Esophagus squamous epithelium (tissue), 5 donors: ENCODE measurements at places on chromosomes 11 and 22.

DNA sequence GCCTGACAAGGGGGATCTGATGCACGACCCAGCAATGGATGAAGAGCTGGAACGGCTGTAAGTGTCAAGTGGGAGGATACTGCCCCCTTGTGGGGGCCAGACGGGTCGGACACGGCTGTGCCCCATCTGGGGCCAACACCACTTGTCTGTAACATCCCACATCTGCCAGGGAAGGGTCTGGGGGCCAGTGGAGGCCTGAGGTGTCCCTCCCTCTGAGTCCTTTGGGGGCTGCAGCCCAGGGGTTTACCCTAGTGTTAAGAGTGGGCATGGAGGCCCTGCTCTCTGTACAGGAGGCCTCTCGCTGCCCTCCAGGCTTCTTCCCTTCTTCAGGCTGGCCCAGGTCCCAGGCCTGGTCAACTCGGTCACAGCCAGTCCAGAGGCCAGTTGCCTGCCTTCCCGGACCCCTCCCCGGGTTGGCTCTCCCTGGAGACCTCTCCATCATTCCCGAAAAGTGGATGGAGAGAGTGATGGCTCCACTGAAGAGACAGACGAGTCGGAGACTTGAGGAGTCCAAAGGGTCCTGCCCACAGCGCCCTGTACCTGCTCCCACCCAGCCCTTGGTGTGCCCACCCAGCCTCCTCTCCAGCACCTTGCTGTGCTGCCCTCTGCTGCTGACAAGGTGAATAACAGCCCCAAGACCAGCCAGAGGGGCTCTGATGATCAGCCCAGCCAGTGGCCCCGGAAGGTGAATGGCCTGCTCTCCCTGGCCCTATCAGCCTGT lies 15.4 kb downstream of the ARFGAP2 start:
- no peak for DNase-seq
- H3K27ac ChIP-seq, result no peak overlapping the region
- peaks cover 24% of the 10 kb centered on the region for H3K36me3 ChIP-seq
- H3K27me3 ChIP-seq, result no peaks in the 10 kb centered on the region

GRCh38 chr11:42271306-42271705 lies 811.9 kb upstream of the LRRC4C start:
- H3K27me3 ChIP-seq, result no peaks in the 10 kb centered on the region
- H3K36me3 ChIP-seq, result no peaks in the 10 kb centered on the region
- no peak overlapping the region for H3K27ac ChIP-seq
- H3K4me1 ChIP-seq, result no peaks in the 10 kb centered on the region

DNA sequence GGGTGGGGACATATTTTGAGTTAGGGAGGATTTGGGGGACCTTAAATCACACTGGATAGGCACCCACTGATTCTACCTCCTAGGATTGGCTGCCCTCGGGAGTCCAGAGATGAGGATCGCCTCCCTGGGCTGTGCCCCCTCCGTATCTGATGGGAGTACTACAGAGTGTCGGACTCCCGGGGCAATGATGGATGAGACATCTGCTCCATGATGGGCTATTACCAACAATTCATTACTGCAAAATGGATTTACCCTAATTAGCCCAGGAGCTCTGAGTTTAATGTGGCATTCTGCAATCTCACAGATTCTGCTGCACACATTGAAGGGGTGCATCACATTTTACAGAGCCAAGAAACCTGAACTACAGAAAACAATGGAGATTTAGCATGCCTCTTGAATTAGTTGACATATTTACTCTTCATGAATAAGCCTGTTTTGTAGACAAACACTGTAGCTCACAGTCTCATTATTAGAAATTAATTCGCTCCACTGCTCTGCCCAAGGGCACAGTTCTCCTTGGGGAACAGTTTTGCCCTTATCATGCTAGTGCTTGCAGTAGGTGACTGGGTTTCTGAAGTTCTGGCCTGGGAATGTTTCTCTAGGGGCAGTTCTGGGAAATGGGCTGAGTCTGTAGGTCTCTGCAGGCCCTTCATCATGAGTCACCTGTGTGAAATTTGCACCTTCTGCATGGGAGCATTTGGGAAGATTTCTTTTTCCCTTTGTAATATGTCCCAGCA lies 217.1 kb upstream of the PLET1 start:
- DNase-seq, result no peak
- H3K27me3 ChIP-seq, result no peaks in the 10 kb centered on the region
- no peaks in the 10 kb centered on the region for H3K36me3 ChIP-seq
- peaks cover 5% of the 10 kb centered on the region for H3K4me1 ChIP-seq

- no peaks in the 10 kb centered on the region for H3K36me3 ChIP-seq
- H3K27ac ChIP-seq, result no peak overlapping the region
- H3K4me1 ChIP-seq, result peaks cover 12% of the 10 kb centered on the region
These were observed 10.5 kb downstream of the CHST1 start for GRCh38 chr11:45655012-45655283.

DNA sequence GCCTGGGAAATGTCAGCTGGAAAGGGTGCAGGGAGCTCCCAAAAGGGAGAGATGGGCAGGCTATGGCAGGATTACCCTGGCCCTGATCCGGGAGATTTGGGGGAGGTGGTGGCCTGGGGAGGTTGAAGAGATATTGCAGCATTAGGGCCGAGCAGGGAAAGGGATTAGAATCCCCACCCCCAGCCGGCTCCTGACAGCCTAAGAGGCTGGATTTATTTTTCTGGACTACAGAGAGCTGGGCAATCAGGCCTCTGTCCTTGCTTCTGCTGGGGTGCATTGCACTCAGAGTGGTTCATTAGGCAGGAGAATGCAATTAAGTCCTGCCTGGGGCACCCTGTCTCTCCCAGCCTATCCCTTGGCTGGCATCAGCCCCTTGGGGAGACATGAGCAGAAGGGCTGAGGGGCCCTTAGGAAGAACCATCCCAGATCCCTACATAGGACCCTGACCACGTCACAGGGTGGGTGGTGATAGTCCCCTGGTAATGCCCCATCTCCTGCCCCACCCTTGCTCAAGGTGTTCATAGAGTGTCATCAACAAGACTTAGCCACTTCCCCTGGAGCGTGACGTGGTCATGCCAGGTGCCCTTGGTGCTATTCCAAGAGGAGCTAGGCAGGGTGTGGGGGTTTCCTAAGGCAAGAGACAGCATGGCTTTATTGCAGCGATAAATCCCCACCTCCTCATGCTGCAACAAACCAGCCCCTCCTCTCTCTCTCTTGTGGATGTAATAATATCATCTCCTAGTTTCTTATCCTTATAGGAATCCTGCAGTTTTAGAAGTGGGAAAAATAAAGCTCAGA lies 38.4 kb upstream of the KLHL35 start:
- no peaks in the 10 kb centered on the region for H3K36me3 ChIP-seq
- H3K4me3 ChIP-seq, result no peak overlapping the region
- H3K4me1 ChIP-seq, result peaks cover 9% of the 10 kb centered on the region

- no peak overlapping the region for H3K4me3 ChIP-seq
- H3K27ac ChIP-seq, result no peak overlapping the region
- H3K4me1 ChIP-seq, result no peaks in the 10 kb centered on the region
- H3K36me3 ChIP-seq, result no peaks in the 10 kb centered on the region
- no peak for DNase-seq
These were observed 15.7 kb upstream of the MTMR3 start for GRCh38 chr22:29867260-29867659.

GRCh38 chr11:116931206-116931953 lies 94.0 kb upstream of the APOA1 start:
- peak overlapping the region; percentile 0 for H3K27ac ChIP-seq
- H3K36me3 ChIP-seq, result no peaks in the 10 kb centered on the region
- H3K4me1 ChIP-seq, result no peaks in the 10 kb centered on the region
- DNase-seq, result no peak
- no peaks in the 10 kb centered on the region for H3K27me3 ChIP-seq
- H3K4me3 ChIP-seq, result no peak overlapping the region

- DNase-seq, result no peak
- H3K27me3 ChIP-seq, result peaks cover 62% of the 10 kb centered on the region
- peaks cover 26% of the 10 kb centered on the region for H3K36me3 ChIP-seq
These were observed at the start of gene ESAM for GRCh38 chr11:124762105-124762623. ESAM (minus strand) TSS chr11:124762290; CDS start chr11:124762154, 136 bp downstream.

DNA sequence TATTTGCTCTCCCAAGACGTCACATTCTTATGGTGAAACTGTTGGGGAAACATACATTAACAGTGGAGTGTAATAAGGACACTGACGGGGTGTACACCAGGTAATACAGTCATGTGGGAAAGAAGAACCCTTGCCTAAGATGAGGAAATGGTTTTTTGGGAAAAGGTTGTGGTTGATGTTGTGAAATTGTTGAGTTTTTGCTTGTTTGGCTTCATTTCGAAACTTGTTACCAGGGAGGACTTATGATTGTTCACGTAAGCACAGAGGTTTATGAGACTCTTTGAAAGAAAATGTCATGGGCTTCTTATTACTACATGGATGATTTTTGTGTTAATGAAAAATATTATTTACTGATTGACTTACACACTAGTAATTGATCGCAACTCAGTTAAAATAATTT lies 16.8 kb downstream of the ANO3 start:
- no peak overlapping the region for H3K4me3 ChIP-seq
- no peaks in the 10 kb centered on the region for H3K36me3 ChIP-seq
- no peak overlapping the region for H3K27ac ChIP-seq
- no peak for DNase-seq
- no peaks in the 10 kb centered on the region for H3K27me3 ChIP-seq
- no peaks in the 10 kb centered on the region for H3K4me1 ChIP-seq

- no peak for DNase-seq
- no peak overlapping the region for H3K4me3 ChIP-seq
- H3K36me3 ChIP-seq, result peaks cover 10% of the 10 kb centered on the region
- no peaks in the 10 kb centered on the region for H3K4me1 ChIP-seq
- H3K27ac ChIP-seq, result no peak overlapping the region
These were observed 22.7 kb downstream of the ARFGAP3 start for GRCh38 chr22:42834177-42834949.

GRCh38 chr11:2686360-2687222 lies 13.2 kb downstream of the KCNQ1OT1 start:
- DNase-seq, result no peak
- no peak overlapping the region for H3K27ac ChIP-seq
- H3K36me3 ChIP-seq, result no peaks in the 10 kb centered on the region

- peak overlapping the region; percentile 68 for H3K27ac ChIP-seq
- H3K4me3 ChIP-seq, result no peak overlapping the region
- H3K27me3 ChIP-seq, result no peaks in the 10 kb centered on the region
These were observed 4.4 kb downstream of the A4GALT start for GRCh38 chr22:42716221-42716620.

- no peak overlapping the region for H3K4me3 ChIP-seq
- no peak for DNase-seq
- H3K27me3 ChIP-seq, result no peaks in the 10 kb centered on the region
- peaks cover 5% of the 10 kb centered on the region for H3K36me3 ChIP-seq
- no peak overlapping the region for H3K27ac ChIP-seq
These were observed 5.3 kb upstream of the NHERF4 start for GRCh38 chr11:119179983-119180382.

DNA sequence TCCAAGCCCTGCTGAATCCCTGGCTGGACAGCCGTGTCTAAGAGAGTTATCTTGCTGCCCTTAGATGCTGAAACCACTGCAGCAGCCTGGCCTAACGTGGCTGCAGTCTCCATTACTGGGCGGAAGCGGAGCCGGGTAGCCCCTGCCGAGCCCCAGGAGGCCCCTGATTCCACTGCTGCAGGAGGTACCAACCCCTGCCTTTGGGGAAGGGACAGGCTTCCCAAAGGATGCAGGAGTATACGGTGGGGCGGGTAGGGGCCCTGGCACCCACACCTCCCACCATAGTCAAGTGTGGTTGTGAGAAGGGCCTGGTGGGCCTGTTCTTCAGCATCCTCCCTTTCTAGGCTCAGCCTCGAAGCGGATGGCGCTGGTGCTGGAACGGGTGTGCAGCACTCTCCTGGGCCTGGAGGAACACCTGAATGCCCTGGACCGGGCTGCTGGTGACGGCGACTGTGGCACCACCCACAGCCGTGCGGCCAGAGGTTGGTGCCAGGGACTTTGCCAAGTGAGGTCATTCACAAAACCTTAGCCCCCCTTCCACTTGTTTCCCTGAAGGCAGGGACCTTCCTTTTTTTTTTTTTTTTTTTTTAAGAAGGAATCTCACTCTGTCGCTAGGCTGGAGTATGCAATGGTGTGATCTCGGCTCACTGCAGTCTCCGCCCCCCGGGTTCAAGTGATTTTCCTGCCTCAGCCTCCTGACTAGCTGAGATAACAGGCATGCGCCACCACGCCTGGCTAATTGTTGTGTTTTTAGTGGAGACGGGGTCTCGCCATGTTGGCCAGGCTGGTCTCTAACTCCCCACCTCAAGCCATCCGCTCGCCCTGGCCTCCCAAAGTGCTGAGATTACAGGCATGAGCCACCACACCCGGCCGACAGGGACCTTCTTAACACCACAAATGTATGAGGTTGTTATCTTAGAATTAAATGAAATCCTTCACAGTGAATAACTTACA lies 11.0 kb downstream of the TKFC start:
- H3K27ac ChIP-seq, result no peak overlapping the region
- no peaks in the 10 kb centered on the region for H3K27me3 ChIP-seq
- peaks cover 22% of the 10 kb centered on the region for H3K4me1 ChIP-seq
- H3K36me3 ChIP-seq, result peaks cover 5% of the 10 kb centered on the region

DNA sequence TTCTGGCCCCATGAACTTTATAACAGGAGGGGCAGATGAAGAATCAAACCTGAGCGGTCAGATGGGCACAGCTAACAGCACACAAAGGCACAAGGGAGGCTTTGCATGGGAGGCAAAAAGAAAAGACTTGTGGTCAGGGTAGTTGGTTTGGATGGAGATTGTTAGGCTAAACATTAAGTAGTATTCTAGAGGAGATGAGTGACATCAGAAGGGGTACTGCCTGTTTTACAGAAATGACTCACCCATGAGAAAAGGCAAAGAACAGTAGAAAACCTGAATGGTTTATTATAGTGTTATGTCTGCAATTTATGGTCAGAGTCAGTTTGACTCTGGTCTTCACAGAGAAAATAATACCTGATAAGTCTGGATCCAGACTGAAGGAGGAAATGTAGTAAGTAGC lies 129.8 kb upstream of the KIRREL3 start:
- H3K4me1 ChIP-seq, result no peaks in the 10 kb centered on the region
- H3K4me3 ChIP-seq, result no peak overlapping the region
- H3K27ac ChIP-seq, result no peak overlapping the region
- no peaks in the 10 kb centered on the region for H3K27me3 ChIP-seq
- DNase-seq, result no peak
- no peaks in the 10 kb centered on the region for H3K36me3 ChIP-seq

GRCh38 chr22:29797351-29797750 lies 30.2 kb downstream of the UQCR10 start:
- H3K27ac ChIP-seq, result peak overlapping the region; percentile 76
- DNase-seq, result no peak
- peaks cover 26% of the 10 kb centered on the region for H3K36me3 ChIP-seq
- H3K4me1 ChIP-seq, result peaks cover 36% of the 10 kb centered on the region

DNA sequence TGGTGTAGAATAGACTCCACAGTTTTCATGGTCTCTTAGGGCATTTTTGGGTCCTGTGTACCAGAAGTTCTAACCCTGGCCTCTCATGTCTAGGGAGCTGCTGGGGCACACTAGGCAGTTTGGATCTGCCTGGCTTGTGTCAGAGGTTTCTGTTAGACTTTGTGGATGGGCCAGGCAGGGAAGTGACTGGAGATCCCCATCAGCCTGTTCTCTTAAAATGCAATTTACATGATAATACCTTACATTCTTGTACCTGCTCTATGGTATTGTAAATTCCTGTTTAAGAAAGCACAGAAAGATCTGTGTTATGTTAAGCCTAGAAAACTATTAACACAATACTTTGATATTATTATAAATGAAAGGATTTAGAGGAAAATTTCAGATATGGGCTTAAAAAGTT lies 104.0 kb downstream of the ARHGAP42 start:
- no peak overlapping the region for H3K27ac ChIP-seq
- H3K4me3 ChIP-seq, result no peak overlapping the region
- no peaks in the 10 kb centered on the region for H3K4me1 ChIP-seq
- H3K27me3 ChIP-seq, result no peaks in the 10 kb centered on the region
